ENCODE measurements at places on chromosomes 5 and 9.
A peak's percentile ranks its signal among the peaks of the same experiment; 100 is the strongest.

DNA sequence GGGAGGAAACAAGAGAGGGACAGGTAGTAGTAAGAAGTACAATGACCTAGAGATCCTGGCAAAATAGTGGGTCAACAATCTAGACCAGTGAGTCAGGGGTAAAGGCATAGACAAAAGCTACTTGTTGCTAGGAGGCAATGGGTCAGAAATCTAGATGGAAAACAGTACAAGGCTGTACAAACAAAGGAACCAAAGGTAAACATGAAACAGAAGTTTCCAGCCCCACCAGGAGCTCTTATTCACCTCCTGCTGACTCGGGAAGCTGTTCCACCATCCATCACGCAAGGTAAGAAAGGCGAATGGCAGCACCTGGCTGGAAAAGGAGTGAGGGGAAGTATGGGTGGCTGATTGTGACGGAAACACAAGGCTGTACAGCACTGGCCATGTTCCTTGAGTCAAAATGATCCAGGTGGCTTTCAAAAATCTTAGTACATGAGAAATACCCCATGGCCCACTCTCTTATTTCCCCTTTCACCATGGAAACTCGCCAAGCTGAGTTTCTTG is 70.5 kb upstream of the RAI14 start:
- DNase-seq, result no peak

- no peak for DNase-seq
These were observed 53.4 kb upstream of the RPS23 start for GRCh38 chr5:82331557-82331956.

- no peak for DNase-seq
These were observed 5.1 kb upstream of the NDST1 start for GRCh38 chr5:150502847-150503246.

DNA sequence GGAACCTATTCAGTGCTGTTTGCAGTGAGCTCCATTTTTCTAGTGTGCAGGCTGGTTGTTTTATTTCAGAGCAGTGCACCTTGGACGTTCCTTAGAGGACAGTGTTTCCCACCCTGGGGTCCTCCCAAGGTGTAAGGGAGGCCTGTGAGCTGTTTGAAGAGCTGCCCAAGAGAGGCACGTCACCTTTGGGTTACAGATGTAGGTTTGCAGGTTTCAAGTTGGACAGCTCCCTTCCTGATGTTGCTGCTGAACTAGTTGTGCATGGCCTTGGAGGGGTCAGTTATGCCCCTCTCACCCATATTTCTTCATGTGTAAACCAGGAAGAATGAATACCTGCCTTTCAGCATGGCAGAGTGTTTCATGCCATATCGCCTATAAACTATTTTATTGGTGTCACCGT is 34.7 kb upstream of the POMT1 start:
- no peak for DNase-seq

- DNase-seq, result no peak
These were observed 194.4 kb upstream of the VCAN start for GRCh38 chr5:83277154-83277553.

DNA sequence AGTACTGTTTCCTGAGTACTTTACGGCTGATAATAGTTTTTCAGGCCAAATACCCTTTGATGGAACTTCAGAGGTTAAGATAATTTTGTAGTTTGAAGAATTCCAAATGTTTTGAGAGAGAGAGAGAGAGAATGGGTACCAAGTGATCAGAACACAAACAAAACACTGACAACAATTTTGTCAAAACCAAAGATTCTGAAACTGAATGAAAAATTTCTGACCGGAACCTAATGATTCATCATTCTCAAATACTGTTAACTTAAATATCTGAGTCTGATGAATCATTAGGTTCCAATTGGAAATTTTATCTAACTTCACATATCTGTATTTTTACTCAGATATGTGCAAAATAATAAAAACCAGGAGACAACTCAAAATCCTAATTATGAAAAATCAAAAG is 4.0 kb downstream of the LMBRD2 start:
- DNase-seq, result no peak

GRCh38 chr9:94175669-94176068 is 83.4 kb upstream of the ZNF169 start:
- no peak for DNase-seq

DNA sequence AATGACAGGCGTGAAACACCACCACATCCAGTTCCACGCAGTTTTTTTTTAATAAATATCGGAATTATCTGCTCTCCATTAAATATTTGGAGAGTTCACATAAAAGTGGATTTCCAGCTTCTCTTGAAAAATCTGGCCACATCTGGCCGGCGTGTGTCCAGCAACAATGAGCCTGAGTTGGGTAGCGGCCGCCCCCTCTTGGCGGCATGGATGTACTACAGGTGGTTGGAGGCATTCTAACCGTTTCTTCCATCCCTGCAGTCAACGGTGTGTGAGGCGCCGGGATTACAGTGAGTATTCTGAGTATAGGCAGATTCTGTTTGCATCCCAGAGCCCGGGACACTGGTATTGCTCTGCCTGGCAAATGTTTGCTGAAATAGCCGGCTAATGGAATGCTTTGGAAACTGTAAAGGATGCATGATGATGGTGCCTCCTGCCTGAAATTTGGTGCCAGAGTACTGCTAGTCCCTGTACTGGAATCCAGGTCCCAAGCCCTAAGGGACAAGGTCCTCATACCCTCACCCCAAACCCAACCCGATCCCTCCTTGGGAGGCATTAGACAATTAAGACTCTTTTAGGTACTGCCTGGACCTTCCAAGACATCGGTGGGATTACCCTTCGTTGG is 13.6 kb upstream of the GM2A start:
- DNase-seq, result no peak

- DNase-seq, result no peak
These were observed 225.4 kb upstream of the DAB2 start for GRCh38 chr5:39650008-39650762.

- no peak for DNase-seq
These were observed 286.7 kb downstream of the NFIB start for GRCh38 chr9:14027116-14027800.

DNA sequence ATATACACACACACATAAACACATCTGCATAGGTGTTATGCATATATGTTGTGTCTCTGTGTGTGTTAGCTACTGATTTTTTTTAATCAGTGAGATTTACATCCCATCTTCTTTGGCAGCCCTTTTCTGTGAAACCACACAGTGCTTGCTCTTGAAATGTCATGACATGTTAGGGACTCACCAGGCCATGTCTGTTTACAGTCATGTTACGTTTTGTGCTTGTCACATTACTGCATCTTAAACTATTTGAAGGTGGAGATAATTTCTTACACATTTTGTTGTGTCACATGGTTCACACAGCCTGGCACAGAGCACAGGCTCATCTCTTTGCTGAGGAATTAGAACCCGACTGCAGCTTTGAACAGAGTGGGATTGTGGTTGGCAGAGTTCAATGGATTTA is 364.4 kb upstream of the RIOK2 start:
- DNase-seq, result no peak

GRCh38 chr5:10556893-10557746 is 6.8 kb upstream of the ANKRD33B start:
- DNase-seq, result no peak

GRCh38 chr5:65086234-65086890 is 317.6 kb downstream of the CWC27 start:
- no peak for DNase-seq

DNA sequence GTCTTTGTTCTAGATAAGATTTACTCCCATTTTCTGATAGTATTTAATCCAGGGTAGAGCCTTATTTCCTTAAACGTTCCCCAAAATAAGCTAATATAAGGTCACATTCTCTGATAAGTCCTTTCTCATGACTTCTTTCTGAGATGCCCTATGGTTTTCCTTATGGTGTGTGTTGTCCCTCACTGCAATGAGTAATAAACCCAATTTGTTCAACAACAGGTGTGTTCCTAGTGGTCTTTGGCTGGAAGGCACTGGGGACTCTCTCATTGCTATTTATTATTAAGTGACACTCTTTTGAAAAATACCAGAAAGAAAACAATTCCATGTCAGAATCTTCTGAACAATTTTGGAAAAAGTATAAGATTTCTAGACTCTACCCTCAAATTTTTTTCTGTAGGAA is 256.5 kb upstream of the PPP1R2B start:
- no peak for DNase-seq

DNA sequence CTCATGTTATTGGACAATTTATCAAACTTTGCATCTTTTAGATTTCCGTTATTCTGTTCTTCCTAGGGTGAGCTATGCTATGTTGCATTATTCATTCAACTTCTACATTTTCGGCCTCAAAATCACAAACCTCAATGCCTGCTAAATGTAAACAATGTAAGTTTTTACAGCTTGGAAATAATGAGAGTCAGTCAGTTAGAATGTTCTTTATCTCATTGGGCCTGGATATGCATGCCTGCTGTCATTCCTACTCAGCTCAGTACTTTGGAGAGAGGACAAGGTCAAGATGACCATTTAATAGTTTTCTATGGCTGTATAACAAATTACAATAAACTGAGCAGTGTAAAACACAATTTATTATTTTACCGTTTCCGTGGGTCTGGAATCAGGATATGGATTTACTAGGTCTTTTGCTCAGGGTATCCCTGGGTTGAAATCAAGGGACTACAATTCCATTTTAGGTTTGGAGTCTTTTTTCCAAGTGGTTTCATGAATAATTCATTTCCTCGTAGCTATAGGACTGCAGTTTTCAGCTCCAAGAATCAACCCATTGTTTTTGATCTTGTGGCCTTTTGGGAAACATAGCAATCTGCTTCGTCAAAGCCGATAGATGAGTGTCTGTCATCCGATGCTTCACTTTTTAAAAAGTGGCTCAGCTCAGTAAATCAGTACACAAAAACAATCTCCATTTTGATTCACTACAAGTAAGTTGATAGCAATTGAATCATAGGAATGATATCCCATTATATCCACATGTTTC is 1143.2 kb upstream of the CDH6 start:
- DNase-seq, result no peak

DNA sequence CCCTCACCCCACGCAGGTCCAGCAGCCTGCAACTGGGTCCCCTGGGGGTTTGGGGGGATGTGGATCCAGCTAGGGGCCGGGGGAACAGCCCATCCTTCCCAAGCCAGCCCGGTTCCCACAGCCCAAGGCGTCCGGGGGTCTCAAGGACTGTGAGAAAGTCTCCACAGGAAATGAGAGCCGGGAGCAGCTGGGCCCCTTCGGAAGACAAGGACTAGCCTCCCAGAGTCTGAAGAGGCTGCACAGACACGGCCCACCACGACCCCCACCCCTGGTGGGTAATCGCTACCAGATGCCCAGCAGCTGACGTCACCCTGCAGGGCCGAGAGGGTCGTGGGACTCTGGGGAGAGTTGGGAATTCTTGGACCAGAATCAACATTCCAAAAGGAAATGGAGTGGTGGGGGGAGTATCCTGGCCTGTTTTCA is 10.5 kb downstream of the SH2D3C start:
- DNase-seq, result no peak

- DNase-seq, result no peak
These were observed 203.7 kb downstream of the SEMA6A start for GRCh38 chr5:116370886-116371285.

- no peak for DNase-seq
These were observed 147.2 kb upstream of the LHFPL2 start for GRCh38 chr5:78795757-78796156.

- DNase-seq, result no peak
These were observed 247.3 kb downstream of the PSAT1 start for GRCh38 chr9:78544230-78544629.

- DNase-seq, result no peak
These were observed 299.2 kb downstream of the EDIL3 start for GRCh38 chr5:84085387-84086041.

GRCh38 chr5:159851053-159851452 is 65.2 kb upstream of the ADRA1B start:
- no peak for DNase-seq

DNA sequence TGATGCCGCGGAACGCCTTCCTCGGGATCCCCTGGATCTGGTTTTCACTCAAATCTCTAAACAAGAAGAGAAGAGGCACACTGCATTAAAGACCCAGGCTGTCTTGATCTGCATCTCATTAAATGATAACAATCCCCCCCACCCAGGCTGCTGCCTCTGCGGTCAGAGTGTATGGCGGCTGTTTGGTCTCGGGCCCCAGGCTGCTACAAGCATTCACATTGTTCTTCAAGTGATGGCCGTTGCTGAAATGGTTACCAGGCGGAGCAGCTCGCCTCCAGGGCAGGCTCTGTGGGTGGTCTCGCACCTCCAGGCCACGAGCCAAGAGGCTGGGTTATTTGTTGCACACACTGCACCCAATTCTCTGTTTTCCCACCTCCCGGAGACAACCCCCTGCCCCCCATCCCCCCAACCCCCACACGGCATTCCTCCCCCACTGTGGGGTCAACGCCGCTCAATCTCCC is 304.1 kb upstream of the PANK3 start:
- DNase-seq, result no peak

DNA sequence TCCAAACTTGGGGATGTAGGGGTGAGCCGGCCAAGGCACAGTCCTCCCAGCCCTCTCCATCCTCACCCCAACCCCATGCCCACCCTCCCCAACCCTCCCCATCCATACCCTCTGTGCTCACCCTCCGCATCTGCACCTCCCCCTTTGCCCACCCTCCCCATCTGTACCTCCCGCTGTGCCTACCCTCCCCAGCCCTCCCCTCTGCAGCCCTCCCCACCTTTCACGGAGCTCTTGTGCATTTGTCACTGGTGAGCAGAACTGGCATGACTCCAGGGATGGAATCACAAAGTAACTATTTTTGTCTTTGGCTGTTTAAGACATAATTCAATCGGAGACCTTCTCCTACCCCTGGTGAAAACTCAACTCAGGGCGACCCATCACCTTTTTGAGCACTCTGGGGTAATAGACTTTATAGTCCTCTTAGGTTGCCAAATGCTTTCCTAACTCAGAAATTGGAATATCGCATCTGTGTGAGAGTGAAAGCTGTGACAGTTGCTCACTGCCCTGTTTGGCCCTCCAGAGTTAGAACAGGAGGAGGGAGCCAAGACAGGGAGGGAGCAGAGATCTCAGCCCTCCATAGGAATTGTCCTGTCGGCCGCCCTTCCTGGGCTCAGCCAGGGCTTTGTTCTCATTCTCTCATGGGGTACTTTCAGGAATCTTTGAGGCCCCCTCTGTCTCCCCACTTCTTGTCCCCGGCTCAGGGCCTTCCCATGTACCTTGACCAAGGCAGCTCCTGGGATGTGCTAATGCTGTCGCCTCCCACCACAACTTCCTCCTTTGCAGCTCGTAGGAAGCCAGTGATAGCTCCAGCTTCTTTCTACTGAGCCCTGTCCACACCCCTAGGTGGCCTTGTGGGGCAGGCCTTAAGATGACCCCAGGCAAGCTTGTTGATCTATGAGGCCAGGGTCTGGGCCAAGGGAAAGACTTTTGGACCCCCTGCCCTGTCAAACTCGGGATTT is 36.2 kb downstream of the OTULIN start:
- no peak for DNase-seq

GRCh38 chr9:129311643-129312042 is 133.6 kb upstream of the IER5L start:
- DNase-seq, result no peak

GRCh38 chr9:136728548-136729123 is 14.1 kb downstream of the LCN10 start:
- no peak for DNase-seq

- DNase-seq, result peak; percentile 72
These were observed 23.9 kb downstream of the PIK3R1 start for GRCh38 chr5:68239487-68239886.

GRCh38 chr5:106393276-106393675 is 1277.5 kb downstream of the EFNA5 start:
- DNase-seq, result no peak

- no peak for DNase-seq
These were observed at the start of gene TNFSF15 for GRCh38 chr9:114805670-114806525. TSS of gene TNFSF15 (minus strand) at chr9:114806039. CDS start at chr9:114806012, 27 bp downstream.

- no peak for DNase-seq
These were observed 61.9 kb downstream of the PIK3R1 start for GRCh38 chr5:68277431-68277830.

- DNase-seq, result no peak
These were observed 494 bp downstream of the CERT1 start for GRCh38 chr5:75510836-75511434.

GRCh38 chr9:133948561-133949485 is 43.3 kb downstream of the VAV2 start:
- DNase-seq, result no peak
